ENCODE measurements at places on chromosomes 1 and 21.
A peak's percentile ranks its signal among the peaks of the same experiment; 100 is the strongest.

DNA sequence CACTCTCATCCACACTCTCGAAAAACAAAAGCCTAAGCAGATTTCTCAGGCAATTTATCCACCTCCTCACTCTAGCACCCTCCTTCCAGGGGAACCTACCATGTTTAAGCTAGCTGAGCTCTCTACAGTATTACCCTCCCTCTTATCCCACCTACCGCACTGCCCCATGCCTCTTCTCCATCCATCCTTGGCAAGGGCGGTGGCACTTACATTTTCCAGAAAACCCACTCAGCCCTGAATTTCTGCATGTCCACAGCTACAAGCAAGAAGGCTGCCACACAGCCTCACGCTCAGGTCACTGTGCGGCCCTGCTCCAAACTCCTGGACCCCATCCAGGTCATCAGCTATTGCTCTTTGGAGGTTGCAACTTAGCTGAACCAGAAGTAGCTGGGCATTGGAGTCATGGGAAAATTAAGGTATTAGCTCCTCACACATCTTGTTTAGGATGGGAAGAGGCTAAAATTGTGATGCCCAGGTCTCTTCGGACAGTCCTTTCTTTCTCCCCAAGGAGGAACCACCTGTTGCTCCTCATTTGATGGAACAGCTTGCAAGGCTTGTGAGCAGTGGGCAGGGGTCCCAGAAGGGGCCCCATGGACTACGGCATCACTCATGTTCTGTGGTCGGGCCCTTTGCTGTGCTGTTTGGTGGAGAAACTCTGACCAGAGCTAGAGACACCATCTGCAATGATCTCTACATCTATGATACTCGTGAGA is 1.1 kb downstream of the KLHDC9 start:
- DNase-seq = no peak

- DNase-seq = no peak
Observed at GRCh38 chr1:53984726-53985125, 33.3 kb downstream of the LDLRAD1 start.

- no peak for DNase-seq
Observed at GRCh38 chr1:118947790-118948189, 40.4 kb downstream of the TBX15 start.

- DNase-seq = no peak
Observed at GRCh38 chr1:235054466-235054865, 74.2 kb downstream of the TOMM20 start.

GRCh38 chr1:34162852-34163766 is 1.9 kb downstream of the CSMD2 start:
- DNase-seq = peak; percentile 85

- DNase-seq = no peak
Observed at GRCh38 chr1:33382661-33383415, 48.1 kb downstream of the PHC2 start.

- DNase-seq = no peak
Observed at GRCh38 chr1:150182247-150182646, 32.5 kb downstream of the PLEKHO1 start.

DNA sequence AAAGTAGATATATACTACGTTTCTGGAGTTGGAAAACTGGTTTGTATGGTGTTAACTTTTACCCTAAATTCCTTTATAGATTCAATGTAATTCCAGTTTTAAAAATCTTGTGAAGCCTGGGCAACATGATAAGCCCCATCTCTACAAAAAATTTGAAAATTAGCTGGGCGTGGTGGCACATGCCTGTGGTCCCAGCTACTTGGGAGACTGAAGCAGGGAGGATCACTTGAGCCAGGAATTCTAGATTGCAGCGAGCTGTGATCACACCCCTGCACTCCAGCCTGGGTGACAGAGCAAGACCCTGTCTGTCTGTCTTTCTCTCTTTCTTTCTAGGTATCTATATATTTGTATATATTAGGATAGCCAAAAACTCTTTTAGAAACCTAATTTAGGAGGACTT is 141.9 kb downstream of the CLEC20A start:
- no peak for DNase-seq

- DNase-seq = no peak
Observed at GRCh38 chr21:35120631-35121180, 71.6 kb upstream of the RUNX1 start.

- no peak for DNase-seq
Observed at GRCh38 chr1:20311289-20311688, 20.6 kb downstream of the VWA5B1 start.

DNA sequence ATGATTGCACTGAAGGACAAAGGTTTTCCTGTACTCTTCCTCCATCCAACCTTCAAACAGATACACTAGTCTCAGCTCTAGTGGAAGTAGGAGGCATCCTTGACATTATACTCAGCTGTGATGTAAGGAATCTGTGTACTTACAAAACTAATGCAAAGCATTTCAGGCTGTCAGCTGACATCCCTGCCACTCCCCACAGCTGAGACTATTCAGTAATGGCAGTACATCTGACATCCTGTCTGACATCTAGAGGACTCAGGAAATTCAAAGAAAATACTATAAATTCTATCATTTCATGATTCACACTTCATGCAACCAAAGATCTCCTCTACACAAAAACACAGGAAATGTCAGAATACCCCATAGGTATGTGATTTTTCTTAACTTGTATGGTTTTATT is 325.8 kb downstream of the SMYD3 start:
- DNase-seq = no peak

GRCh38 chr21:45439161-45439872 is 34.4 kb downstream of the COL18A1 start:
- peak; percentile 87 for DNase-seq

DNA sequence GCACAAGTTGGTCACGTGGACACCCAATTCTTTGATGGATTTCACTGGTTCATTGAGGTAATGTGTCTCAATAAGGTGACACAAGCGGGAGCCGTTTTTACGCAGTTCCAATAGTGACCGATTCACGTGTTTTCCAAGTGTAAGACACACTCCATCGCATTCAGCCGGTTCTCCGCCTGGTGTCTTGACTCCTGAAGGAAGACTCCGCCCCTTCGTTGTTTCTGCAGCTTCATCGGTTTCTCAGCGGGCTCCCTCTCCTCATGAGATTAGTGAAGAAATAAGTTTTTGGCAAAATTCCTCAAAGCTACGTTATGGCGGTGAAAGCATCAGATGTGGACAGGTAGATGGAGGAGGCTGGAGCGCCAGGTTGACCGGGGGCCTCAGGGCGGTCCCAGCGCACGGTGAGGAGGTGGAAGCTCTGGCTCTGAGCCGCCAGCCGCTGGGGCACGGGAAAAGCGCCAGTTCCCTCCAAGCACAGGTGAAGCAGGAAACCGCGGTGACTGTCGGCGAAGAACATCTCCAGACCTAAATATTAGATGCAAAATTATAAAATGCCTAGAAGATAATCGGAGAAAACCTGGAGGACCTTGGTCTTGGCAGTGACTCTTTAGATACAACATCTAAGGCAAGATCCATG is 21.0 kb downstream of the CD2 start:
- DNase-seq = no peak

GRCh38 chr1:53162621-53163020 is 20.2 kb upstream of the SLC1A7 start:
- no peak for DNase-seq

DNA sequence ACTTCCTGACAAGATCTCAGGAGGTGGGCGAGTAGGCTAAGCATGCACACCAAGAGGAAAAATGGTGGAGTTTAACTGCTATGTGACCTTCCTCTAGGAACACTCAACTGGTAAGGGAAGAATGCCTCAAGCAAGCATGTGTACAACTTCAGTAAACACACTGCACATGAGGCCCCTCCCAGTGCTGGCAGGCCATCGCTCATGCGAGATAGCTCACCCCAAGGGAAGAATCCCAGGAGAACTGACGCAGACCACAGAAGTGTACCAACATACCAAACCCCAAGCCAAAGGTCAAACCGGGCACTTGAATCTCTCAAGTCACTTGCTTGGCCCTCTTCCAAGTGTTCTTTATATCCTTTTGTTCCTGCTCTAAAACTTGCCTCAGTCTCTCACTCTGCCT is 40.5 kb upstream of the GALNT2 start:
- DNase-seq = no peak

- DNase-seq = no peak
Observed at GRCh38 chr1:167463875-167464575, 54.3 kb downstream of the CD247 start.

DNA sequence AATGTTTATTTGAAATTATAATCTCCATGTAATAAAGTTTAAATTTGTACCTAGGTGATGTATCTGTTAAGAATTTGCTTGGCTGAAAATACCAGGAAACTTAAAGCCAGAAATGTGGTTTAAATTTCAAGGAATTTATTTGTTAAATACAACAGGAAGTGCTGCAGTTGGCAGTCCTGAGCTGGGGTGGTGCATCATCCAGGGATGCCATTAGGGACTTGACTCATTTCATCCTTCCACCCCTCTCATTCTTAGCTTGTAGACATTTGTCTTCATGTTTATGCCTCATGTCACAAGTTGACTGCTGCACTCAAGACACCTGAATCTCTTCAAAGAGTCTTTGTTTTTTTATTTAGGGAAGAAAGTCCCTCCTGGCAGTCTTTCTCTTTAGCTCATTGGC is 175.9 kb downstream of the LHX8 start:
- no peak for DNase-seq

- no peak for DNase-seq
Observed at GRCh38 chr1:113983391-113983790, 4.1 kb downstream of the OLFML3 start.

DNA sequence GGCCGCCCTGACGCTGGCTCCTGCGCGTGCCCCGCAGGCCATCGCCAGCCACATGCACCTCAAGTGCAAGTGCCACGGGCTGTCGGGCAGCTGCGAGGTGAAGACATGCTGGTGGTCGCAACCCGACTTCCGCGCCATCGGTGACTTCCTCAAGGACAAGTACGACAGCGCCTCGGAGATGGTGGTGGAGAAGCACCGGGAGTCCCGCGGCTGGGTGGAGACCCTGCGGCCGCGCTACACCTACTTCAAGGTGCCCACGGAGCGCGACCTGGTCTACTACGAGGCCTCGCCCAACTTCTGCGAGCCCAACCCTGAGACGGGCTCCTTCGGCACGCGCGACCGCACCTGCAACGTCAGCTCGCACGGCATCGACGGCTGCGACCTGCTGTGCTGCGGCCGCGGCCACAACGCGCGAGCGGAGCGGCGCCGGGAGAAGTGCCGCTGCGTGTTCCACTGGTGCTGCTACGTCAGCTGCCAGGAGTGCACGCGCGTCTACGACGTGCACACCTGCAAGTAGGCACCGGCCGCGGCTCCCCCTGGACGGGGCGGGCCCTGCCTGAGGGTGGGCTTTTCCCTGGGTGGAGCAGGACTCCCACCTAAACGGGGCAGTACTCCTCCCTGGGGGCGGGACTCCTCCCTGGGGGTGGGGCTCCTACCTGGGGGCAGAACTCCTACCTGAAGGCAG is 23.4 kb upstream of the ARF1 start:
- no peak for DNase-seq

- no peak for DNase-seq
Observed at GRCh38 chr1:238710697-238711096, 675.7 kb upstream of the CHRM3 start.

DNA sequence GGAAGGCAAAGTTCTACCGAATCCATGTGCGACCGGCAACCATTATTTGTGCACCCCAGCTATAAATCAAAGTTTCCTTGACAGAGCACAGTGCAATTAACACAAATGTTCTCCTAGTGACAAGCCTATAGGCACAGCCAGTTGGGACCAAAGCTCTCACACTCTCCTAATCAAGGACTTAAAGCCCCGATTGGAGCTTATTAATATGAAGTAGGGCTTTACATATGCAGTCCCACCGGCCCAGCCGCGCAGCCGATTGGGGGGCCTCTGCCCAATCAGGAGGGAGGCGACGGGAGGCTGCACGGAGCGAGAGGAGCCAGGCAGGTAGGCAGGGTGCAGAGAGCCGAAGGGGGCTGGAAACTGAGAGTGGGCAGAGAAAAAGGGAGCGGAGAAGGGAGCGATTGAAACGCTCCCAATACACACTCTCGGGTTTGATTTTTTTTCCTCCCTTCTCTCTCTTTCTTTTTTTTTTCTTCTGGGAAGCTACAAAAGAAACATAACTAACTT is at the start of gene ESRRG:
Gene ESRRG (minus strand): TSS at position 156 of the 507 bp plus-strand sequence. CDS start 130 bp downstream, at position 26.
- peak; percentile 6 for DNase-seq
